HCT116 (cell line): ENCODE measurements at places on chromosomes 11 and 22.

GRCh38 chr11:2264366-2265053, 5.9 kb downstream of the ASCL2 start:
- DNase-seq = no peak

DNA sequence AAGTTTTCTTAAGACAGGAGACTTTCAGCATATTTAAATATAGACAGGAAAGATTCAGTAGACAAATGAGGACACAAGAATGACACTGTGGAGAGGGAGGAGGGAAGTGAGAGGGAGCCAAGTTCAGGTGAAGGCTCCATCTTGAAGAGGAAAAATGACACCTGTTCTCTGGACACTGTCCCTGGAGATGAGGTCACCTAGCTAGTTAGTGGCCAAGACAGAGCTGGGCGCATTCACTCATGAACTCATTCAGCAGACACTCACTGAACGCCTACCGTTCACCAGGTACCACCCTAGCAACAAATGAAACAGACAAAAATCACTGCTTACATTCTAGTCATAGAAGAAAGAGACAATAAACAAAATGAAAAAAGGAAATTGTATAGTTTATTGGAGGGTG, 103.3 kb upstream of the PARVA start:
- DNase-seq = no peak

DNA sequence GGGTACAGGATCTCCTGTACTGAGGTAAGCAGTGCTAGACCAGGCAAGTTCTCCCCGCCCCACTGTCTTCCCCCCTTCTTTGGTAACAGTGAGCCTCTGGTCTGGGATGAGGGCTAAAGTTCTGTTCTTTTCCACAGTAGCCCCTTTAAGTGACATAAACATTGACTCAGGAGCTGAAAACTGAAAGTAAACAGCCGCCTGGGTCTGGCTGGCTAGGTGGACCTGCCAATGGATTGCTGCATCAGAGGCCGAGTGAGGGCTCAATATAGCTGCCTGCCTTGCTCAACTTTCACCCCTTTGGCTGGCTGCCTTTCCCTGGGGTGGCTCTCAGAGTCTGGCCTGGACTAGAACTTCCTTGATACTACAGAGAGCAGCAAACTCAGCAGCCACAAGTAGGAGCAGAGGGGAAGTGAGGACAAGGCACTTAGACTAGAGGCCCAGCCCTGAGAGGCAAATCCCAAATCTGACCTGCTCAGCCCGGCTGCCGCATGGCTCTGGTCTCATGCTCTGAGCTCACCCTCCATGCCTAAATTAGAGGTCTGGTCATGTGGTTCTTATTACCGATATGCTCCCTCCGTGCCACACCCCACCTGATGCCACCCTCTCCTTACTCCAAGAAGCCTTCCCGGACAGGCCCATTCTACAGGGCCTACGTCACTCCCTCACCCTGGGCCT, 9.6 kb upstream of the UCP3 start:
- DNase-seq = no peak

GRCh38 chr11:66922551-66922950, 35.6 kb downstream of the PC start:
- no peak for DNase-seq

DNA sequence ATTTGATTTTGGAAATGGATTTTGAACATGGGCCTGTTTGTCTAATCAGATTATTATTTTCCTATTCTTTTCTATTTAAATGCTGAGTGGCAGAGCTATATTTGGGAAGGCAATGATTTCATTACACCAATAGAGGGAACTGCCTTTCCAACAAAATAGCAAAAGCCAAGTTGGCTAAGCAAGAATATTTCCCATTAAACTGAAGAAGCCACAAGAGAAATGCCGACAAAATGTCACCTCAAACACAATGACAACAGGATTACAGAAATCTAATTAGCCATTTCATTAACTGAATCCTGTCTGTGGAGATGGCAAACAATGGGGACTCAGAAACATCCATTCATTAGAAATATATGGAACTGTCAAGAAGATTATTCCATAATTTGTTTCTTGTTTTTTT, 1593.1 kb upstream of the RAG2 start:
- DNase-seq = no peak

- no peak for DNase-seq
Observed at GRCh38 chr11:108854346-108854745, 189.5 kb downstream of the DDX10 start.
